Subcutaneous adipose tissue (tissue), 4 donors: ENCODE measurements at places on chromosomes 4 and X. TPM values are rescaled to one million over a fixed set of nuclear protein-coding genes. Genes with fewer than 3 reads are reported as not detected.

Gene POLA1
- 18.4 TPM for total RNA-seq

Gene FOXR2
- total RNA-seq = not detected

Gene KLHL5
- 77.5 TPM for total RNA-seq

Gene CD38
- 10.2 TPM for total RNA-seq

Gene FAM156A
- total RNA-seq = 44.3 TPM

Gene N4BP2
- 14.2 TPM for total RNA-seq

Gene HMX1
- total RNA-seq = not detected

Gene PAQR3
- total RNA-seq = 25.3 TPM

Gene SPIN2A
- total RNA-seq = 0.66 TPM

Gene FGF13
- total RNA-seq = 9.5 TPM

Gene NXF2B
- not detected for total RNA-seq

Gene SPP1
- total RNA-seq = 163 TPM

Gene COX7B2
- not detected for total RNA-seq

Gene AMTN
- total RNA-seq = not detected

Gene HSPA4L
- total RNA-seq = 1.0 TPM

Gene USP26
- not detected for total RNA-seq

Gene PTPN13
- 37.5 TPM for total RNA-seq

Gene REPS2
- total RNA-seq = 6.3 TPM

Gene LAGE3
- 17.0 TPM for total RNA-seq

Gene CENPVL1
- total RNA-seq = not detected

Gene PLXNA3
- total RNA-seq = 12.1 TPM

Gene CSN1S1
- 27.3 TPM for total RNA-seq

Gene MAGED1
- total RNA-seq = 21.4 TPM

Gene NMU
- total RNA-seq = not detected

Gene CFI
- total RNA-seq = 18.9 TPM

Gene MID2
- 35.6 TPM for total RNA-seq

Gene ARX
- total RNA-seq = not detected

Gene BGN
- total RNA-seq = 13.4 TPM

Gene GUCY1B1
- total RNA-seq = 7.5 TPM

Gene PCDH10
- total RNA-seq = not detected

Gene SYTL5
- total RNA-seq = 0.51 TPM

Gene PHOX2B
- not detected for total RNA-seq

Gene GNRHR
- total RNA-seq = not detected

Gene TMEM144
- 8.2 TPM for total RNA-seq

Gene FGF5
- not detected for total RNA-seq

Gene RPA4
- total RNA-seq = 4.2 TPM

Gene SPACA5
- not detected for total RNA-seq

Gene SPANXB1
- total RNA-seq = not detected

Gene VCX2
- total RNA-seq = not detected

Gene DDIT4L
- 2.4 TPM for total RNA-seq
